HT1080 (cell line): ENCODE measurements at places on chromosomes 3 and 15. TPM values are rescaled to one million over a fixed set of nuclear protein-coding genes. Genes with fewer than 3 reads are reported as not detected.

The CFAP100 gene
- not detected in 2 replicates for total RNA-seq

GRCh38 chr3:186413615-186414415 lies 51.8 kb upstream of the DGKG start:
- peak; percentile 21 for DNase-seq

GRCh38 chr3:120673116-120673515 lies 8.9 kb downstream of the HGD start:
- no peak for DNase-seq

GRCh38 chr3:126056088-126056487 lies 27.8 kb downstream of the SLC41A3 start:
- no peak for DNase-seq

The GREM1 gene
- not detected in 2 replicates for total RNA-seq

- no peak for DNase-seq
These were observed 28.8 kb downstream of the SIAH2 start for GRCh38 chr3:150733936-150734794.

The GOLGA8S gene
- not detected in 2 replicates for total RNA-seq

DNA sequence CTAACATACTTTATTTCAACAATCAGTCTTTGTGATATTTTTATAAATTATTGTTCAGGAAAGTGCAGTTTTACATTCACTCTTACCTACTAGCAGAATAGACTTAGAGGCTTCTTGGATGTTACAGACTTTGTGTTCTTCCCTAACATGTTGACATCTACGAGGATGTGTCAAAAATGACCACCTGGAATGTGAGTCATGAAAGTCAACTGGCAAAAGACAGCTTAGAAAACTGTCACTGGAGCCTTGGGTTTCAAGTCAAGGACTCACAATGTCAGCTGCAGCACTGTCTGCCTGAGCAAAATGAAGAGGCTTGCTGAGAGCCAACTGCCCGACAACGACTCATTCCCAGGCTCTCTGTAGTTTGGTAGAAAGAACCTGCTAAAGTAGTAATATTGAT lies 91.5 kb downstream of the CERS3 start:
- DNase-seq, result no peak

- DNase-seq, result no peak
These were observed 97.8 kb downstream of the SST start for GRCh38 chr3:187572441-187572840.

DNA sequence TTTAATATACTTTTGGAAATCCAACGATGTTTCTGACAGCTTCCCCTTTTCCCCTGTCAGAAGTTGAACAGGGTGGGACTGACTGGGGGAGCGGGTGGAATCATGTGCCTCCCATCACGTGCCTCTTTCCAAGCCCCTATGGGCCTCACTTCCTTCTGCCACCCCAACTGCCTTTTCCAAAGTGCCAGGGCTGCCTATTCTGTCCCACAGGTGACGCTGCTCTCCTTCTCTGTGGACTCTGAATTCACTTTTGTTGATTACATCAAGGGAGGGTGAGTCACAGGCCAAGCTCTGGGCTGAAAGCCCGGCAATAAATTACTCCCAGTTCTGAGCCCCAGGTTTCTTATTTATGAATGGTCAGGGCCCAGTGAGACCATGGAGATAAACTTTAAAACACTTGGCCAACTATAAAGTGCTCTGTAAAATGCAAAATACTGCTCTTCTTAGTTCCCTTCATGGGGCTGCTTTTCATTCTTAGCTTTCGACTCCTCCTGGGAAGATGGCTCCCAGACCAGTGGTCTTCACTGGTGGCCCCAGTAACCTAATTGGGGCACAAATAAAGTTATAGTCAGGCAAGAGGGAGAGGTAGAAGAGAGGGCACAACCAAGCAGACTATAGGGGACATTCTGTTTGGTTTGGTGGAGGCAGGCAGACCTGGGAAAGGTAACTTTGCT lies 12.3 kb downstream of the CPNE9 start:
- DNase-seq, result peak; percentile 91

DNA sequence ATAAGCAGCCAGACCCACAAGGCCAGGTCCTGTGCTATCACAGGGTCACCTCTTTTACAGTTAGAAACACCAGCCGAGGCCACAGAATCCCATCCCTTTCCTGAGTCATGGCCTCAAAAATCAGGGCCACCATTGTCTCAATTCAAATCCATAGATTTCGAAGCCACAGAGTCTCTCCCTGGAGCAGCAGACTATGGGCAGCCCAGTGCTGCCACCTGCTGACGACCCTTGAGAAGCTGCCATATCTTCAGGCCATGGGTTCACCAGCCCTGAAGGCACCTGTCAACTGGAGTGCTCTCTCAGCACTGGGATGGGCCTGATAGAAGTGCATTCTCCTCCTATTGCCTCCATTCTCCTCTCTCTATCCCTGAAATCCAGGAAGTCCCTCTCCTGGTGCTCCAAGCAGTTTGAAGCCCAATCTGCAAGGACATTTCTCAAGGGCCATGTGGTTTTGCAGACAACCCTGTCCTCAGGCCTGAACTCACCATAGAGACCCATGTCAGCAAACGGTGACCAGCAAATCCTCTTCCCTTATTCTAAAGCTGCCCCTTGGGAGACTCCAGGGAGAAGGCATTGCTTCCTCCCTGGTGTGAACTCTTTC lies 39.6 kb downstream of the TGM4 start:
- peak; percentile 67 for DNase-seq

- DNase-seq, result no peak
These were observed 120.1 kb upstream of the PRICKLE2 start for GRCh38 chr3:64345371-64345770.

DNA sequence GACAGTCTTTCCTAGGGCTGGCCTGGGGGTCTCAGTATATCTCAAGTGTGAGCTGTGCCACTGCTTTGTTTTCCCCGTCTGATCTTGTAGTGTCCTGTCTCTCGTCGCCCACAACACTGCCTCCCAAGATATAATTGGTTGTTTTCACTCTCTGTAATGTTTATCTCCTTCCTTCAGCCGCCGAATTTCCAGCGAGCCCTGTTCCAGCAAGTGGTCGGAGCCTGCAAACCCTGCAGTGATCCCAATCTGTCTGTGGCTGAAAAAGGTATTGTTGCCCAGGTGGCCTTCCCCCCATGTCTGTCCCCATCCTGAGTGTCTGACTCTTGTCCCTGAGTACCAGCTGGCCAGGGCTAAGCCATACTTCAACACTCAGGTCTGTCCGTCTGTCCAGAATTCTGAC lies 9.5 kb upstream of the MANF start:
- no peak for DNase-seq

GRCh38 chr3:125059488-125060245 lies 3.9 kb upstream of the HEG1 start:
- DNase-seq, result no peak

The DLL4 gene
- total RNA-seq, result 0.20 and 0.31 TPM in 2 replicates

GRCh38 chr3:111706527-111706926 lies 111.4 kb upstream of the ZBED2 start:
- DNase-seq, result no peak

- DNase-seq, result no peak
These were observed 390.4 kb upstream of the PROK2 start for GRCh38 chr3:72175296-72175858.

The PARP15 gene
- not detected in 2 replicates for total RNA-seq

The ACTRT3 gene
- not detected in 2 replicates for total RNA-seq

DNA sequence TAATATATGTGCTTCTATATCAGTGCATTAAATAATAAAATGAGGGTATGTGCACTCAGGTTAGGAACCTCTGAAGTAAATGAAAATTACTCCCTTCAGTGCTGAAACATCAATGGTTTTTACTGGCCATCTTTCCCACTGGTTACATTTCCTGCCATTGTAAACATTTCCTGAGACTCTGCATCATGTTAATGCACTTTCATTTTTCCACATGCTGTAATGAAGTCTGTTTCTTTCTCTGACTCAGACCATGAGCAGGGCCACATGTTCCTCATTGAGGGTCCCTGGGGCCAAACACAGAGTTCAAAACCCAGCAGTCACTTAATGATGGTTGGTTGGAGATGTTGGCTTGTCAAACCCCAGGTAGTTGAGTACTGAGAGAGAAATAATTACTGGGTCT lies 15.3 kb downstream of the FAM3D start:
- no peak for DNase-seq

GRCh38 chr15:26712335-26712734 lies 60.5 kb downstream of the GABRB3 start:
- no peak for DNase-seq

The PAQR9 gene
- 0.03 TPM in 1 of 2 replicates, not detected in the other for total RNA-seq

- DNase-seq, result no peak
These were observed 102.7 kb upstream of the FGF7 start for GRCh38 chr15:49320351-49320750.

DNA sequence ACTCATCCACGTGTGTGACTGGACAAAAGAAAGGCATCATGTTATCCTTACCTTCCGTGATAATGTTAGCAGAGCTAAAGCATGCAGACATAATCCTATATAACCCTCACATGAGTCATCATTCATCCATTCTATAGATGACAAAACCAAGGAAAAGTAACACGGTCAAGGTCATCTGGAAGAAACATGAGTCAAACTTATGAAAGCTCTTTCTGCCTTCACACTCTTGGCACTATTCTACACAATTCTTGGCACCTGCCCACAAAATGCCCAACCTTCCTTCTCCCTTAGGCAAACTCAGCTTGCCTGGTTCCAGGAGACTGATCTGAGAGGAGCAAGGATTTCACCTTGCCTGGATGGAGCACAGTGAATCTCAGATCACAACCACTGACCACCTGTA lies 66.9 kb downstream of the PRICKLE2 start:
- peak; percentile 59 for DNase-seq

DNA sequence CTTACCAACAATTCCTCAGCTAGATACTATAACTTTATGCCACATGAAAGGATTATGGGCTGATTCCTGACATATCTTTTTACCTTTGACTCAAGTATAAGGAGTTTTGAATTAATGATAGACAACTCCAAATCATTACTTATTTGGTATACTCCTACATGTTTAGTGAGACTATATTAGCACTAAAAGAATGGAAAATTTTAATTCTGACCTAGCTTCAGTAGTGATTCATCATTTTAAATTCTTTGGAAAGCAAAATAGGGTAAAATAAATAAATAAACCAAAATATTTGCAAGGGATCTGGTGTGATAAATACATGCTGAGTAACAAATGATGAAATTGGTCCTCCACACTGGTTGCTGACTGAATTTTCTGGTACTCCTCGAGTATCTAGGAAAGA lies 42.3 kb upstream of the VGLL3 start:
- no peak for DNase-seq

DNA sequence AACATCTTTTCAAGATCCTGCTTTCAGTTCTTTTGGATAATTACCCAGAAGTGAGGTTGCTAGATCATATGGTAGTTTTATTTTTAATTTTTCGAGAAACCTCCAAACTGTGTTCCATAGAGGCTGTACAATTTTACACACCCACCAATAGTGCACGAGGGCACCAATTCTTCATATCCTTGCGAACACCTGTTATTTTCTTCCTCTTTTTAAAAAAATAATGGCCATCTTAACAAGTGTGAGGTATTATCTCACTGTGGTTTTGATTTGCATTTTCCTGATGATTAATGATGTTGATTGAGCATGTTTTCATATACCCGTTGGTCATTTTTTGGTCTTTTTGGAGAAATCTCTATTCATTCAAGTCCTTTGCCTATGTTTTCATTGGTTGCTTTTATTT lies 17.6 kb upstream of the CEP152 start:
- no peak for DNase-seq

GRCh38 chr3:56918111-56918568 lies 116.4 kb upstream of the ARHGEF3 start:
- DNase-seq, result peak; percentile 67

- DNase-seq, result no peak
These were observed 61.5 kb upstream of the GOLIM4 start for GRCh38 chr3:168157099-168157700.

DNA sequence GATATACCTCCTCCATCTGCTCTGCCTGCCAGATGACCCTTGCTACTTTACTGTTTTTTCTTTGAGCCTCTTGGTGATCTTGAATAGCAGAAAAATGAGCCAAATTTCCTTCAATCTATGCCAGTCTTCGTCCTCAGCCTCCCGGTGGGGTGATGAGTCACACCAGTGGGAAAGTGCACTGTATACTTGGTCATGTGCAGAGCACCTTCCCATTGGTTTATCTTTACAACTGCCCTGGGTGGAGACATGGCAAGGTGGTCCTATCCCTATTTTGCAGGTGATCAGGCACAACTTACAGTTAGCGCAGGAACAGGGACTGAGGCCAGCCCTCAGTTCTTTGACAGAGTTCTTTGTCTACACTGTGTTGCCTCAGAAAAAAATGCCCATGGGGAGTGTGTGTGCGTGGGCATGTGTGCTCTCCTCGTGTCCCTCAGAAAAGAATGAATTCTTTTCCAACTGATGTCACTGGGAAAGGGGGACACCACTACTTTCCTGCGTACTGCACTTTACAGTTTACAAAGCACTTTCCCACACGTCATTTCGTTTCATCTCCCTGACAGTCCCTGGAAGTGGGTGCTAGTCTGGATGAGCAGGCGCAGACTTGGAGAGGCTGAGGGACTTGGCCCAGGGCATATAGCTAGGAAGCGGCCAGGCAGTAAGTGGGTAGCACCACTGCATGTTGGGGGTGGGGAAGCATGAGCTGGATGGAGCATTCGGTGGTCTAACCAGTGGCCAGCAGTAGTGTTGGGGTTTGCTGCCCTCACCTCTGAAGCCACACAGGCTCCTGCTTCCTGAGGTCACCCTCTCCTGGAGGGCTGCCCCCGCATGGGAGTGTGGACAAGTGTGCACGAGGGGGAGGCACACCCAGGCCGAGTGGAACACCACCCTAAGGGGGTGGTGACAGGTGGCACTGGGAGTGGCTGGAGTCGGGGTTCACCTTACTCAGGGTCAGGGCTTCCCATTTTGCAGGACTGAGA lies 24.1 kb downstream of the SMAD3 start:
- peak; percentile 87 for DNase-seq

The EPHB3 gene
- 0.94 and 1.00 TPM in 2 replicates for total RNA-seq
